ENCODE measurements at places on chromosomes 6 and 20.

GRCh38 chr6:17865798-17866725, 121.4 kb downstream of the KIF13A start:
- peak; percentile 58 for DNase-seq

DNA sequence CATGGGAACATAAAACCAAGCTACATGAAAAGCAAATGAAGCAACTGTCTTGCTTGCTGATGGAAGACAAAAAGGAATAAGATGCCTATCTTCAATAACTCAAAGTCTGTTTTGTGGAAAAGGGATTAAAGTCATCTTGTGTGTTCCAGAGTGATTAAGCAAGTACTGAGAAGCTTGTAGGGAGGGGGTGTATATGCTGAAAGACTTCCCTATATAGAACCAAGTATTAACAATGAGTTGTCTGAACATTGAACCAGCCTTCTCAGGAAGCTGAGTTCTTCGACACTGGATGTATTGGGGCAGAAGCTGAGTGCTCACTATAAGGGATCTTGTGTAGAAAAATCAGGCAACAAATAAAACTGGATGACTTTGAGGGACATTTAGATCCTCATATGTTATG, 451.8 kb downstream of the CD83 start:
- no peak for DNase-seq

DNA sequence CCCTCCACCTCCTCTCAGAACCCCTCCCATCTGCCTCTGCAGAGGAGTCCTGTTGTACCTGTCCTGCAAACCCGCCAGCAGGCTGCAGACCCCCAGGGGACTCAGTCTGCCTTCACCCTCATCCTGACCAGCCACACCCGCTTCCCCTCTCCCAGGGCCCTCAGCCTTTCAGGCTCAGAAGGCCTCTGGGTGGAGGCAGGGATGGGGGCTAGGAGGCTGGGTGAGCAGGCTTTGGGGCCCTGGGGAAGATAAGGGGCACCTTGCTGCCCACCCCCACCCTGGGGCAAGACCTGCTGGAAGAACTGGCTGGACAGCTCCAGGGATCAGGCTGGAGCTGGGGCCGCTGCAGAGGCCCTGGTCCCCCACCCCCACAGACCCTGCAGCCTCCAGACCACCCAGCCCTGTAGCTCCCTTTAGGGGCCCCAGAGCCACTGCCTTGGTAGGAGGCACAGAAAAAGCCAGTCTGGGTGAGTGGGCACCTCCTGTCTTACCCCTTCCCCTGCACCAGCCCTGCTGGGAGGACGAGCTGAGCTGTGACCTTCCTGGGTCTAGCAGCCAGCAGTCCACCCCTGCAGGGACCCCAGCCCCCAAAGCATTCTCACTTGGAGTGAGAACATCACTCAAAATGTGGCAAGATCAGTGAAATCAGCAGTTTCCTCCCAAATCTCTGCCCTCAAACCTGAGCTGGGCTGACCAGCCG, 5.2 kb downstream of the TEAD3 start:
- no peak for DNase-seq

- DNase-seq: peak; percentile 15
Observed at GRCh38 chr6:52887910-52888524, 21.5 kb downstream of the GSTA3 start.

DNA sequence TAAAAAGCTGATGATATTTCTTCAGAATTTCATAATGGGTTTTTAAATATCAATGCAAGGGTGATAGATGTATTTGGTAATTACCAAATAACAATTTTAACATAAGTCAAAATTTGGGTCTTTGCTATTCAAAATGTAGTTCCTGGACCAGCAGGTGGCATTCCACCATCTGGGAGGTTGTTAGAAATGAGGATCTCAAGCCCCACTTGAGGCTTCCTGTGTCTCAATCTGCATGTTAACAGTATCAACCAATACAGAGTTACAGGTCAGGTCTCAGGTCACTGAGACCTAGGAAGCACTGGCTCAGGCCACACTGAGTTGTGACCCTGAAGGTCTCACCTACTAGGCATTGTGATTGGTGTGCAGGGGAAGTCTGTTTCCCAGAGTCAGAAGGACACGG, 57.2 kb upstream of the MTRF1L start:
- DNase-seq: no peak

GRCh38 chr6:135537741-135538301, 40.3 kb upstream of the AHI1 start:
- DNase-seq: peak; percentile 0

- DNase-seq: no peak
Observed at GRCh38 chr6:163748886-163749285, 334.4 kb downstream of the QKI start.

- DNase-seq: no peak
Observed at GRCh38 chr6:111844376-111844775, 28.9 kb downstream of the FYN start.

- DNase-seq: peak; percentile 92
Observed at GRCh38 chr6:36320475-36320874, 16.2 kb downstream of the BNIP5 start.

- no peak for DNase-seq
Observed at GRCh38 chr6:130009146-130009545, 9.2 kb upstream of the L3MBTL3 start.

DNA sequence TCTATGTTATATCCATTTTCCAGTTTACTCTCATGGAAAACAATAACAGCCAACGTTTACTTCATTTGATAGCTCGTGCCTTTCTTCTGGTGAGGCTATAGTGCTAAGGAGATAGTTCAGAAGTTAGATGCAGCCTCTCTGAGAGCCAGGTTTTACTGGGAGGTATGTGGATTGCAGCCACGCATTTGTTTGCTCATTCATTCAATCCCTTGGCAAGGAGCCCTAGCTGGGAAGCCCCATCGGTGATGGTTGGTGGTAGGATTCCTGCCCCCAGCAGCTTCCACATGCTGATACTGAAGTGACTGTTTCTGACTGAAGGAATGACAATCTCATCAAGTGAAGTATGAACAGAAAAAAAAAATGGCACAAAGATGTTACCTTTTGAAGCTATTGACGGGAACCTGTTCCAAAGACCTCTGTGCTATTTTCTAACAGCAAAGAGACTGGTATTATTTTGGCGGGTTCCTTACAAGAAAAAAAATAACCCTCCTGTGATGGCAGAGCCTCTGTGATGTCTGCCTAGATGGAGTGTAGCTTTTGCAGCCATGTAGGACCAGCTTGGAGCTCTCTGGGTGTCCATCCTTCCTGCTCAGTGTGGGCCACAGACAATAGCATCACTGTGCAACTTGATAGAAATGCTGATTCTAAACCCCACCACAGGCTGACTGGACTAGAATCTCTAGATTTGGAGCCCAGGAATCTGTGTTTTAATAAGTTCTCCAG, 30.6 kb downstream of the SNAP25 start:
- no peak for DNase-seq

DNA sequence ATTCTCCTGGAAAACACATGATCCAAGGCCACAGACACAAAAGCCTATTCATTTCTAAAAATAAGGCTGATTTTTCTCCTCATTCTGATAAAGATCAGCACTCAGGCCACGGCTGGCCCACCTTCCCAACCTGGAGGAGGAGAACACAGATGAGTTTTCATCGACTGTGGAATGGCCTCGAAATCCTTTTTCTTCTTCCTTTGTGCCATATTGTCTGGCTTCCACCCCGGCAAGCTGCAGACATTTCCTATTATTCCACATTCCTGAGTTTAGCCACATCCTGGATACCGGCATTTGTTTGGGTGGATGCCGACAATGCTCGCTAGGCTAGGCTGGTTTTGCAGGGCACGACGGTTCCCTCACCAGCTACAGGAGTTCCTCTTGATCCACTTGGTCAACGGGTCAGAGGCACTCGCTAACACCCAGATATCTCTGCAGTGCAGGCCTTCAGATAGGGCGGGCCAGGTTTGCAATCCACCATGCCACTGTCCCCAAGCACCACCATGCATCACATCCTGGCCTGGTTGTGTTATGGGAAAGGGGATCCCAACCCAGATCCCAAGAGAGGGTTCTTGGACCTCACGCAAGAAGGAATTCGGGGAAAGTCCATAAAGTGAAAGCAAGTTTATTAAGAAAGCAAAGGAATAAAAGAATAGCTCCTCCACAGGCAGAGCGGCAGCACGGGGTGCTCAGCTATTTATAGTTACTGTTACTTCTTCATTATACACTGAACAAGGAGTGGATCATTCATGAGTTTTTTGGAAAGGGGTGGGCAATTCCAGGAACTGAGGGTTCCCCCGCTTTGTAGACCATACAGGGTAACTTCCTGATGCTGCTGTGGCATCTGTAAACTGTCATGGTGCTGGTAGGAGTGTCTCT, 4.2 kb upstream of the CTSZ start:
- DNase-seq: peak; percentile 92

DNA sequence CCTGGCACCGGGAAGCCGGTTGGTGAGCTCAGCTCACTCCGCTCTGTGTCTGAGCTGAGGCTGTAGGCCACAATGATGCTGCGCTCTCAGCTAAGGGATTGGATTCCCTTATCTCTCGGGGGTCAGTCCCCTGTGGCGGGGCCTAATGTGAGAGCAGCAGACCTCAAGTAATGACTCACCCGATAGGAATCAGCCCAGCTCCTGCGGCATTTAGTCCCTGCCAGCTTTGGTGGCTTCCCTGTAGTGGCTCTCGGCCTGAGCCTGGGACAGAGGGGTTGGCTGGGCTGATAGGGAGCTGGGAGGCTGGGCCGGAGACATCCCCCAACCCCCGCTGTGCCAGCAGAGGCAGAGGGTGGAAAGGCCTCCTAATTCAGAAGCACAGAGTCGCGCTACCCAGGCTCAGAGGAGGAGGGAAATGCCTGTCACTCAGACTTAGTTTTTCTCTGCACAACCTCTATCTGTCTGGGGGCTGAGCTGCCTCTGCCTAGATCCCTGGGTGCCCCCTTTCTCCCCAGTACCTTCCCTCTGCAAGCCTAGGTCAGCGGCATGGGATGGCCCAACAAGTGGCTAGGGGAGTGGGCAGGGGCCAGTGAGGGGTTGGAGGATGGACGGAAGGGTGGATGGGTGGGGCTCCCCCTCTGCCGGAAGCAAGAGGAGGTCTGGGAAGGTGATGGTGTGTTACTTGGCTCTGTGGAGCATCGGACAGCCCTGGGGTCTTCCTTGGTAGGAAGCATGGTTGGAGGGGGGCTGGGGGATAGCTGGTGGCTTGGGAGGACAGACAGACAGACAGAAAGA, 92.2 kb downstream of the CDH22 start:
- peak; percentile 96 for DNase-seq

- no peak for DNase-seq
Observed at GRCh38 chr20:15214051-15214450, 876.6 kb upstream of the FLRT3 start.

- DNase-seq: no peak
Observed at GRCh38 chr6:14694308-14694707, 551.6 kb upstream of the JARID2 start.

DNA sequence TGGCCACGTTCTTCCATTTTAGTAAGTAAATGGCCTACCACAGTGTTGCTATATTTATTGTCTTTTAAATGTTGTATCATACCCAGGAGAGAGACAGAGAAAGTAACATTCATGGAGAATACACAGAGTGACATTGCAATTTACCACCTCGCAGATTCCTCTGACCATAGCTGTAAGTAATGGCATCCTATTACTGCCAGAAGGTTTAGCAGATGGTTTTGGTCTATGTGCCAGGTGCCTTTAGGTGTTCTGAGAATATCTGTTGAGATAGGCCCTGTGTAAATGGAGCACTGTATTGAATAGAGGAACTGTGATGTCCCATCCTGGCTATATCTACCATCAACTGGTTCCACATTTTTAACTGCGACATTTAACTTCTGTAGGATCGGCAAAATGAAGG, 559.6 kb downstream of the KIF16B start:
- no peak for DNase-seq

- DNase-seq: no peak
Observed at GRCh38 chr20:53344891-53345290, 248.7 kb downstream of the ZNF217 start.

GRCh38 chr6:144741659-144742058, 456.5 kb downstream of the UTRN start:
- DNase-seq: no peak

- DNase-seq: no peak
Observed at GRCh38 chr6:141195251-141195832, 937.4 kb upstream of the GJE1 start.

DNA sequence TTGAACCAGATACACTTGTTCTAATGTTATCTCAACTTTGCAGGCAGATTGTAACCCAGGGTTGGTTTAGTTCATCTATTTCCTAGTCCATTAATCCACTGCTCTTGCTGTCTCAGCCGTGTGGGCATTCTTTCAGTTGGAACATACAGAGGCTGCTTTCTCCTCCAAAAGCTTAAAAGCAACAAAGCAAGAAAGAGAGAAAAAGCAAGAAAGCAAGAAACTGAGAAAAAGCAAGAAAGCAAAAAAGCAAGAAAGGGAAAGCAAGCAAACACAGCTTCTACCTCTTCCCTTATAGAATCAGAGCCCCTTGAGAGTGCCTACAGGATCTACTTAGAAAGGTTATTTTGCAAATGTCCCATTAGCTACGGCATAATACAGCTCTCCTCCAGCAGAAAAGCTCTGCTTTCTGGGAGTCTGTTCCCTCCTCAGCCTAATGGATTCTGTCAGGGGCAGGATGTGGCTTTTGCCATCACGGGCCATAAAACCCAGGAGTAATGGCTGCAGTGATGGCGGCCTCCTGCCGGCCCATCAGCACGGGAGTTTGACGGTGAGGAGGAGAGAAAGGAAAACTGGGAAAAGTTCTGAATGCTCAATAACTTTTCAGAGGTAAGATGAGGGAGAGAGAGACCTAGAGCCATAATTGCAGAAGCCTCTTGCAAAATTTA, 156.8 kb upstream of the JARID2 start:
- DNase-seq: no peak

DNA sequence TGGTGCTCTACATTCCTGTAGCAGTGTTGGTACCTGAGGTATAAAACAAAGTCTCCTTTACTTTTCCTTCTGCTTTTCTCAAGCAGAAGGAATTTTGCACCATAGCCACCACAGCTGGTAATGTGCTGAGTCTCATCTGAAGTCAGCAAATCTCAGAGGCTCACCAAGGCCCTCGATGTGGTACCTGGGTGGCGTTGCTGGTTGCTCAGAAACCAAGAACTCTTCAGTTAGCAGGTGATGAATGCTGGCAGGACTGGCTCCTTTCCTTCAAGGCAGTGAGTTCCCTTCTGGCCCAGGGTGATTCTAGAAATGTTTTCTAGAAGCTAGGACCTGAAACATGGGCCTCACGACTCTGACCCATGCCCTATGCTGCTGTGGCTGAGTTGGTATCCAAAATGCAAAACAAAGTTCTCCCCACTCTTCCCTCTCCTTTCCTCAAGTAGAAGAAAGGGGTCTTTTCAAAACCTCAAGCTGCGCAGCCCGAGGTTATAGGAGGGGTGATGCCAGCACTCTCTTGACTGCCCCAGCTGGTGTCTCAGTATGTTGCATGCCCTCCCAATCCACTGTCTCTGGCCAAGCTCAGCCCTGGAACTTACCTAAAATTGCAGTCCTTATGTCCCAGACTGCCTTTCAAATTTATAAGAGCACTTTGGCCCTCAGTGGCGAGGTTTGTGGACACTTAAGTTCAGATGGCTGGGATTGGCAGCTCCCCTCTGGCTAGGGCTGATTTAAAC, 592.3 kb downstream of the FRK start:
- no peak for DNase-seq

- DNase-seq: no peak
Observed at GRCh38 chr6:110776413-110776812, 38.9 kb downstream of the CDK19 start.

- no peak for DNase-seq
Observed at GRCh38 chr6:157172830-157173536, 150.3 kb downstream of the TMEM242 start.
